ENCODE measurements at places on chromosomes 3 and 15. TPM values are rescaled to one million over a fixed set of nuclear protein-coding genes. Genes with fewer than 3 reads are reported as not detected.

C3orf85 gene
- not detected for total RNA-seq

NRG4 gene
- not detected for total RNA-seq

PLA2G4E gene
- not detected for total RNA-seq

GRAMD2A gene
- total RNA-seq: not detected

All from left ventricle myocardium superior (tissue), 1 donor.